Forelimb muscle (tissue), 1 donor: ENCODE measurements at places on chromosomes 6 and 20.

- DNase-seq, result no peak
These were observed 292.1 kb downstream of the QKI start for GRCh38 chr6:163706500-163707087.

- no peak for DNase-seq
These were observed 31.8 kb downstream of the ELOVL2 start for GRCh38 chr6:11012295-11012754.

DNA sequence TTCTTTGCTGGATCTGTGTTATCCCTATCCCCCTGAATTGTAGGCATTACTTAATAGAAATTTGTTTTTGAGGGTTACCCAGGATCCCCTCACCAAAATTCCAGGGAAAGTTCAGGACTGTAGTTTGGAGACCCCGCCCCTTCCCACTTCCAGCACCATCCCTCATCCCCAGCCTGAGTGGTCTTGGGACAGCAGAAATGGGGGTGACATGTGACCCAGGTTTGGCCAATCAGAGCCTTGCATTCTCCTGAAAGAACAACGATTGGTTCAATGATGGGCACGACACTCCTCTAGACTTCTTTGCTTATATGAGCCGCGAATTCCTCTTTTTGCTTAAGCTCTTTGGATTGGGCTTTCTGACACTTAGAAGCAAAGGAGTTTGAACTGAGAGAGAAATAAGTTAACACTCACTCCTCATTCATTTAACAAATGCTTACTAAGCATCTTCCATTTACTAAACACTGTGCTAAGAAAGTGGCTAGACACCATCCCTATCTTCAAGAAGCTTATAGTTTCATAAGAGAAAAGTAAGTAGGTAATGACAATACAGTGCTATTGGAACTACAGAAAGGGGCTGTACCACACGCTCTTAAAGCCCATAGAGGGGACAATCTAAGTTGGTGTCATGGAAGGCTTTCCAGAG is 24.9 kb upstream of the PAQR8 start:
- no peak for DNase-seq

- no peak for DNase-seq
These were observed 89.2 kb downstream of the THBS2 start for GRCh38 chr6:169164451-169164850.

DNA sequence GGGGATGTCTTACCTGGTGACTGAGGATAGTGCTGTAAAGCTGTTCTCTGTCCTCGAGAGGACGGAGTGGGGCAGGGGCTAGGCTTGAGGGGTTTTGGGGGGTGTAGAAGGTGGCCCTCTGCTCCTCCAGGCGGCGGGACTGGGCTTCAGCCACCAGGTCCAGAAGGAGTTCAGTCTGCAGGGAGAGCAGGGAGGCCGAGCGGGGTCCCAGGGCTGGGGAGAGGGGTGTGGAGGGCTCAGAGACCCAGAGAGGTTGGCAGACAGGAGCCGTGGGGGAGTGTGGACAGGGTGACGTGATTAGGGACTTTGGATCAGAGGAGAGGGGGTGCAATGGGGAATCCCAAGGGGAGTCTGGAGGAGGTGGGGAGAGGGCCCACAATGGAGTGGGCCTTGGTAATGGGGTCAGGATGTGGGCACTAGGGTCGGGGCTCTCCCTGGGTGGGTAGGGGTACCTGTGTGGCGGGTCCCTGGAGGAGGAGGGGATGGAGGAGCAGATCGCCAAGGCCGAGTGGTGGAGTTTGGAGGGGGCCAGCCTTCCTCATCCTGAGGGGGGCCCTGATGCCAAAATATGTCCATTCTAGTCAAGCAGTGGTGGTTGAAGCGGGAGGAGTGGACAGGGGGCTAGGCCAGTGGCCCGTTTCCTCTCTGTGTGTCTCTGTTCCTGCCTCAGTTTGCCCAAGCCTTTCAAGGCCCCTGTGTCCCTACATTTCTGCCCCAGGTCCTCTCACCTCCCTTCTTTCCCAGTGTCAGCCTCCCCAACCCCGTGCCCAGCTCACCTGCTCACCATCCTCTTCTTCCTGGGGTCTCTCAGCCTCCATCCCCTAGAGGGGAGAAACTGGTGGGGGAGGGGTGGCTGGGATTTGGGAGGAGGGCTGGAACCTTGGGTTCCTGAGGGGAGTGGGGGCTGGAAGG is 491 bp downstream of the GPSM3 start:
- no peak for DNase-seq

DNA sequence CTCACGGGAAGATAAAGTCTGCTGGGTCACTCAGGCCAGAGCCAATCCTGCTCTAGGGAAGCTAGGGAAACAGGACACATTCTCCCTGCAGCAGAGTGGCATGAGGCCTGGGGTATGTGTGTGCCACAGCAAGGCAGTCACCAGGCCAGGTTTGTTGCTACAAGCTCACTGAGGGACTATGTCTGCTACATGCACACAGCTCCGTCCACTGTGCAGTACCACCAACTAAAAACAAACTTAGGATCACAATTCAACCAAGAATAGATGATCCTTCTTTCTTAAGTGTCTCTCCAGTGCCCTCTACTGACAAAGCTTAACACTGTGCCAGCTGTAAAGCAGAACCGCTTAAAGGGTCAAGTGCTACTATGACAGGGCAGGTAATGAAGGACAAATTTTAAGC is 192.5 kb downstream of the PTPRK start:
- DNase-seq, result no peak
